Stimulated activated CD4-positive, alpha-beta T cell treated with anti-CD3 and anti-CD28 coated beads, TNF-alpha, amount 100 ng/mL, for 1 hour (primary cell): ENCODE measurements at places on chromosomes 1 and 21.

GRCh38 chr1:217881131-217881543 is 250.0 kb downstream of the SPATA17 start:
- no peak for DNase-seq

DNA sequence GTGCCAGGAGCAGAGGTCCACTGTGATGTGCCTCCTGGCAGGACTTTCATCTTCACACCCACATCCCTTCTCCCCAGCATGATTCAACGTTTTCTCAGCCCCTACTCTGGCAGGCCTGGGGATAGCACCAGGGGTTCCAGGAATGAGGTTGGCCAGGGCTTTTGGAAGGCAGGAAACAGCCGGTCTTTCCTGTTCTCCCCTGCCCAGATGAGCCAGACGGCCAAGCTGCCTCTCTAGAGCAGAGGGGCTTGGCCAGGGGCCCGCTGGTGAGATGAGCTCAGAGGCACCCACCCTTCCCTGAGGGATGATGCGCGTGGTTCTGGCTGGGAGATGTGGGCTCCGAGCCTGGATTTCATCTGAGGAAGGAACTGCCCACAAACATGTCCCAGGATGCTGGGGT is 4.3 kb upstream of the MFAP2 start:
- DNase-seq, result no peak

- no peak for DNase-seq
Observed at GRCh38 chr1:91619881-91620280, 119.2 kb downstream of the CDC7 start.

GRCh38 chr1:119482517-119483425 is 24.2 kb upstream of the HSD3B1 start:
- DNase-seq, result no peak

- no peak for DNase-seq
Observed at GRCh38 chr1:22450351-22451021, 1.2 kb upstream of the ZBTB40 start.

DNA sequence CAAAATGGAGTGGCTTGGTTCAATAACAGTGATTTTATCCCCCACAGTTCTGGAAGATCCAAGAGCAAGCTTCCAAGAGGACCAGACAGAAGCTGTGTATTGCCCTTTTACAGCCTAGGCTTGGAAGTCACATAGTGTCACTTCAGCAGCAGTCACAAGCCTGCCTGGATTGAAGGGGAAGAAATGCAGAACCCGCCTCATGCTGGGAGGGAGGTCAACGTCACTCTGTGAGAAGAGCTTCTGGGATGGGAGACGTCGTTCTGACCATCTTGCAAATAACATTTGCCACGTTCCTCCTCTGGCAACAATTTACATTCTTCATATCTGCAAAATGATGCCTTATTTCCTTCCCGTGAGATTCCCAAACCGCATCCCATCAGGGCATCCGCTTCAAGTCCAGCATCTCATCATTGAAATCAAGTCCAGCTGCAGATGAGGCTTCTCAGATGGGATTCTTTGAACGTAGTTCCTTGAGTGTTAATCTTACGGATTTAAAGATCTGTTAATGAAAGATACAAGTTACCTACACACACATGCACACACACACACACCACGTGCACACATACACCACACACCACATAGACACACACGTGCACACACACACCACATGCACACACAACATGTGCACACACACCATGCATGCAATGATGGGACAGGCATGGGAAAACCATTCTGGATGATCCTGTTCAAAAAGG is 23.9 kb upstream of the KIF1B start:
- DNase-seq, result no peak

DNA sequence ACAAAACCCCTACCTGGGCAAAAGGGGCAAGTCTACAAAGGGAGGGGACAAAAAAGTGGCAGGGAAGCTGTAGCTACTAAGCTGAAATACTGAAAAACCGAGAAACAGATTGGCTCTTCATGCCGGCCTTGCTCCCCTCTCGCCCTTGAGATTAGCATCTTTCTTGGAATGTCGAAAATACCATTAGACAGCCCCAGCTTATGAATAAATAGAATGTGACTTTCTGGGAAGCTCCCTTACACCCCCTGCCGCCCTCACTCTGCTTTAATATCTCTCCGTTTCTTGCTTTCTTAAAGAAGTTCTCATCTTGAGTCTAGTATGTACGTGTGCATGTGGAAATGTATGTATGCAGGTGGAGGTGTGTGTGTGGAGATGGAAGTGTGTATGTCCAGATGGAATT is 14.1 kb downstream of the TRAF3IP3 start:
- DNase-seq, result no peak

DNA sequence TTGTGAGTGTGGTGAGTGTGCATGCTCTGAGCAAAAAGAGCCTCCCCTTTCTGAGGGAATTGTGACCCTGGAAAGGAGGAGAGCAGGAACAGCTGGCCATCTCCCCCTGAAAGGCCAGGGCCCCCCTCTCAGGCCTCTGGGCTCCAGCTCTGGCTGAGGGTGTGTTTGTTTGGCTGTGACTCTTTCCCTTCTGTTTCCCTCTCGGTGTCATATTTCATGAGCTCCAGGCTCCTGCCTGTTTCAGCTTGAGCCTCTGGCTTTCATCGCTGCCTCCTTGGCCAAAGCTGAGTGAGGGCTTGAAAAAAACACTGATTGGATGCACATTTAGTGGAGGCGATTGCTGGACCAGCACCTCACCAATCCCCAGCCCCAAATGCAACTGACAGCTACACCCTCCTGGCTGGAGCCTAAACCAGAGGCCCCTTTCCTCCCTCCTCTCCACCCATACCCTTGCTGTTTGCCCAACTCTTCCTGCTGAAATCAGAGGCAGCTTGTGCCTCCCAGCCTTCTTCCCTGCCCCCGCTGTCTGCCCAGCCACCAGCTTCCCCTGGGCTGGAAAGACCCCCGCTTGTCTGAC is 64.1 kb downstream of the DDR2 start:
- no peak for DNase-seq

GRCh38 chr1:74474585-74474984 is 37.8 kb downstream of the LRRC53 start:
- no peak for DNase-seq

- DNase-seq, result no peak
Observed at GRCh38 chr21:15250384-15250783, 185.6 kb upstream of the NRIP1 start.
